ENCODE measurements at places on chromosomes 1 and 21.

- no peak for DNase-seq
These were observed 31.1 kb upstream of the IKBKE start for GRCh38 chr1:206439205-206439604.

- no peak for DNase-seq
These were observed 42.2 kb upstream of the RGS21 start for GRCh38 chr1:192274588-192274987.

DNA sequence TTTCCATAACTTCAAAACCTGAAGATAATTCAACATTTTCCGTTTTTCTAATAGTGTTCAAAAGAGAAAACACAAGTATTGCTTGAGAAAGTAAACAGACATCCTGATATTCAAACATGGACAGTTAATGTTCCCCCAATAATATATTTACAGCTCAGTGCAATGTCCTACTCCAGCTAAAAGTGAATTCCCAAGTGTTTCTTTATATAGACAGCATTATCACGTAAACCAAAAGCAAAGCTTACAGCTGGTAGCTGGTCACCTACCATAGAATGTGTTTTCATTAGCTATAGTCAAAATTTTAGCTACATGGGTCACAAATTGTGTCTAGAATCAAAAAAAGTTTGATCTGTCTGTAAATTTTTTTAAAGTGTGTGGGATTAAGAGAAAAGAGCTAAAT is 34.9 kb downstream of the WLS start:
- DNase-seq, result no peak

- no peak for DNase-seq
These were observed 52.5 kb upstream of the CAMK1G start for GRCh38 chr1:209531006-209531405.

- peak; percentile 48 for DNase-seq
These were observed 4.3 kb upstream of the NADK start for GRCh38 chr1:1782399-1783221.

GRCh38 chr1:18039102-18039501 is 68.5 kb upstream of the IGSF21 start:
- no peak for DNase-seq

DNA sequence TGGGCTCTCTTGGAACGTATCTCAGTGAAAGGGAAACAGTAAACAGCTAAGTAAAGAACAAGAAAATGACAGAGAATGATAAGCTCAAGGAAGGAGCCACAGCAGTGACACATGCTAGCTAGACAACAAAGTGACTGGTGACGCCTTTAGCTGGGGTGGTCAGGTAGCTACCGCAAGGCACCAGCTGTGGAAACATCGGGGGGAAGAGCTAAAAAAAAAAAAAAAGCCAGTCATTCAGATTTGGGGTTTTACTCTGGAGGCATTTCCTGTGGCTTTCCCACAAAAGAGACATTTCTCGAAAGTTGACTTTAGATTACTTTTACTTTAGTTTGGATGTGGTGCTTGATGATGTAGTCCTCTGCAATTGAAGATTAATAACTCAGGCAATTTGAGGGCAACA is 2.1 kb downstream of the FHAD1 start:
- DNase-seq, result no peak

- DNase-seq, result no peak
These were observed 18.1 kb upstream of the LRRC52 start for GRCh38 chr1:165525708-165526107.

GRCh38 chr1:114341299-114341698 is 169.7 kb downstream of the TRIM33 start:
- no peak for DNase-seq

- no peak for DNase-seq
These were observed 15.7 kb upstream of the EDEM3 start for GRCh38 chr1:184770181-184770979.

DNA sequence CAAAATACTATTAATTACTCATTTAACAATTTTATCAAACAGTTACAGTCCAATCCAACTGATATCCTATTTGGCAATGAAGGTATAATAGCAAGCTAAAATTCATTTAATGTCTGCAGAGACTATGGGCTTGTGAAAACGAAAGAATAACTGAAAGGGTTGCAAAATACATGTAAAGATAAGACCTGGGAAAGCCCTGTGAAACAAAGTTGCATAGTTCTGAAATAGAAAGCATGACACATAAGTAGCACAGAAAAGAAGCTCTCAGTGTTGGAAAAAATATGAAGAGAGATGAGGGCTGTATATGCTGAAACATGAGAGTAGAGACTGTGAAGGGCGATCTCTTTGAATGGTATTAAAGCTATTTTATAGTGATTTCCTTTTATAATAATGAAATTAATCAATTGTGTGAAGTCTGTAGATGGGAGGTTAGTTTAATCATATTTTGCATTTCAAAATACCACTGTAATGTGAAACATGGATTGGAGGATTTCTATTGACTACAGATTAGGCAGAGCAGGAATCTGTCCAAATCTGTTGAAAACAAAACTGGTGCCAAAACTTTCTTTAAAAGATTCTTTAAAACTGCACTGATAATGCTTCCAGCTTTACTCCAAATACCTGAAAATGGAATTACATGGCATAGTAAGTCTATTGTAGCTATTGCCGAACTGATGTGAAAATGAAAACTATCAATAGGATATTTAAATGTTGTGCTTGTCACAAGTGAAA is 1518.9 kb upstream of the B3GALT2 start:
- DNase-seq, result peak; percentile 18

GRCh38 chr1:7491109-7491817 is 279.8 kb upstream of the VAMP3 start:
- peak; percentile 61 for DNase-seq

DNA sequence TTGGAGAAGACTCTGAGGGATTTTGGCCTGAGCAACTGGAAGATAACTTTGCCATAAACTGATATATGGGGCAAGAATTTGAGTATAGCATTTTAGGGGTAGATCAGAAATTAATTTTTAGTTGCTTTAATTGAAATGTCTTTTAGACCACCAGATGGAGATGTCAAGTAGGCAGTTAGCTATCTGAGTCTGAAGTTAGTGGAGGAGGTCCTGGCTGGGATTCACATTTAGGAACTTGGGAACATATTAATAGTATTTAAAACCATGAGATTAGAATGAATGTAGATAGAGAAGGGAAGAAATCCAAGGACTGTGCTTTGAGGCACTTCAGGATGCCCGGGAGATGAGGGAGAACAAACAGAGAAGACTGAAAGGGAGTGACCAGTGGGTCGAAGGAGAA is 32.6 kb downstream of the SLC44A3 start:
- DNase-seq, result no peak

- DNase-seq, result peak; percentile 32
These were observed 24.5 kb upstream of the PALMD start for GRCh38 chr1:99621340-99621901.

DNA sequence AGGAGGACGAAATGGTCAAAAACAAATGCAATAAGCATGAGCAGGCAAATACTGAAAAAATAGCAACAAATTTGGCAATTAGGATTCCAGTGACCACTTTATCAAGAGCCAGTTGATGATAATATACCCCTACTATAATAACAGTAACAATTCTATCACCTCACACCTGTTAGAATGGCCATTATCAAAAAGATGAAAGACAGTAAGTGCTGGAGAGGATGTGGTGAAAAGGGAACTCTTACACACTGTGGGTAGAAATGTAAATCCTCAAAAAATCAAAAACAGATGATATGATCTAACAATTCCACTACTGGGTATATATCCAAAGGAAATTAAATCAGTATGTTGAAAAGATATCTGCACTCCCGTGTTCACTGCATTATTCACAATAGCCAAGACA is 114.3 kb upstream of the GFI1 start:
- DNase-seq, result no peak

DNA sequence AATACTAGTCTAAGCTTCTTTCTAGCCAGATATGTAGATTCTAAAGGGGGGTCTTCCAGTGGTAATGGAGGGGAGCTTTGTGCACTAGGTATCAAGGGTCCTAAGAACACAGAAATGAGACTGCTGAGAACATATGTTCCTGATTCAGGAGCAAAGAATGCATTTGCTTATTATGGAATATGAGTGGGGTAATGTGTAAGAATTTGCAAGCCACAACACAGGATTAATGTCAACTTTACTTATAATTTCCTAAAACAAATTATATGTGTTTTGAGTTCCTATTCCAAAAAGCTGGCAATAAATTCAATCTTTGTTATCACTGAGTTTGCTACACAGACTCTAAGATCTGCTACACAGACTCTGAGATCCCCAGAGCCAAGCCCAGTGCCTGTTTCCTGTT is 357.0 kb upstream of the PTBP2 start:
- DNase-seq, result peak; percentile 71

DNA sequence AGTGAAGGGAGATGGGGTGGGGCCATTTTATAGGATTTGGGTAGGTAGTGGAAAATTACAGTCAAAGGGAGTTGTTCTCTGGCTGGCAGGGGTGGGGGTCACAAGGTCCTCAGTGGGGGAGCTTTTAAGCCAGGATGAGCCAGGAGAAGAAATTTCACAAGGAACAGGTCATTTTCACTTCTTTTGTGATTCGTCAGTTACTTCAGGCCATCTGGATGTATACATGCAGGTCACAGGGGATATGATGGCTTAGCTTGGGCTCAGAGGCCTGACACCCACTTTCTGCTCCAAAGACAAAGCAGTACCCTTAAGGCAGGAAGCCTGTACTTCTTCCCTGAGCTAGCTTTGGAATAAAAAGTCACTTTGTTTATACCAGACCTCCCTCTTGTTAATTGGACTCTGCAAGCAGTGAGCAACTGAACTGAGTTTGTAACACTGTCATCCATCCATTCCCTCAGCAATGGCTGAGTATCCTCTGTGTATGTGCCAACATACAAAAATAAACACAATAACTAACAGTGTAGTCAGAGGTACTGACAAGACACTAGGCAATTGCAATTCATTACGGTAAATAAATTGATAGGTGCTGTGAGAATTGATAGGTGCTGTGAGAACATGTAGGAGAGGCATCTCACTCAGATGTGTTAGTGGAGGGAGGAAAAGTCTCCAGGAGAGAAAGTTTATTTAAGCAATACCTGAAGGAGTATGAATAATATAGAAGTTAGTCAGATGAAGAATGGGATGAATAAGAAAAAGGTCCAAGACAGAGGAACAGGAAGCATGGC is 14.7 kb upstream of the RGS2 start:
- DNase-seq, result no peak
